ENCODE measurements at places on chromosomes 16 and 17.

DNA sequence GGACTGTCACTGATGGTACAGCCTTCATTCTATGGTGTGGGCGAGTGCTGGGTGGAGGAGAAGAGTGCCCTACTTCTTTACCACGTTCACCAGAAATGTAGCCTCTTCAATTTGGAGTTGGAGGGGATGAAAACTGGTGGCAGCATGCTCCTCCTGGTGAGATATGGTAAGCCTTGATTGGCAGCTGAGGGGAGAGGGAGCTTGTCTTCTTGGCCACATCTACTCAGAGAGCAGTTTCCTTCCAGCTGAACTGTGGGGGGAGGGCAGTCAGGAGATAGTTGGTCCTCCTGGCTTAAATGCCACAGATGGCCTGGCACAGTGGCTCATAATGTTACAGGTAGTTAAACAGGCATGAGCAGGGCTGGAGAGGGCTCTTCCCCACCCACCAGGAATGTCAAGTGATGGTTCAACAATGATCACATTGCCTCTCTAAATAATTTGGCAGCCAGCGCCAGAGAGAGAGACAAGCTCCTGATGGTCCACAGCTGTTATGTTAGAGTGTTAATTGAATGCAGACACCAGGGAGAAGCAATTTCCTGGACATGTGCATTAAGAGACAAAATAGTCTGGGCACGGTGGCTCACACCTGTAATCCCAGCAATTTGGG lies 9.0 kb upstream of the MAPK3 start:
- DNase-seq: no peak

DNA sequence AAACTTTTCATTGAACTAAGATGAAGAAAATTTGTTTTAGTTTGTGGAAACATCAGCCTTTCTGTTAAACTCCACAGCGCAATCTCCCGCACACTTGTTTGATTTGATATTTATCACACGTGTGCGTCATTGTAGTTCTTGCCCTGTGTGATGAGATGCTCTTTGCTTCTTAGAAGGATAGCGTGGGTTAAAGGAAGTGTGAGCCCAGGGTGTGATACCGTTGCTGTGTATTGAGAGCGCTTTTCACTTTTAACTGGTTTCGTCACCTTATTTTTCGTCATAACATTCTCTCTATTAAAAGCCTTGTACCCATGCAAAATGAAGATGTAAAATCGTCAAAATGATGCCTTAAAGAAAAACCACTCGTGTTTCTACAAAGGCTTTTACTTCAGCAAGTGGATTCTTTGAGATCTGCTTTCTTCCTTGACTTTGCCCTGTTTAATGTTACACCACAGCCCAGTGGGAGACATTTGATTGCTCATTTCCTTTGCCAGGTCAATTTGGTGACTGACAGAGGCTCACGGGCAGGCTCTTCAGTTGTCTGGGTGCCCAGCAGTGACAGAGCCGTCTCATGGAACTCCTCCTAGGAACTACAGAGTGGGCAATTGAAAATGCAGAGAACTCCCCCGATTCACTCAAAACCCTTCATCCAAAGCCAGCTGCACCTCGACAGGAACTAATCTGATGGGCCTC lies 61.1 kb downstream of the RPA1 start:
- no peak for DNase-seq

DNA sequence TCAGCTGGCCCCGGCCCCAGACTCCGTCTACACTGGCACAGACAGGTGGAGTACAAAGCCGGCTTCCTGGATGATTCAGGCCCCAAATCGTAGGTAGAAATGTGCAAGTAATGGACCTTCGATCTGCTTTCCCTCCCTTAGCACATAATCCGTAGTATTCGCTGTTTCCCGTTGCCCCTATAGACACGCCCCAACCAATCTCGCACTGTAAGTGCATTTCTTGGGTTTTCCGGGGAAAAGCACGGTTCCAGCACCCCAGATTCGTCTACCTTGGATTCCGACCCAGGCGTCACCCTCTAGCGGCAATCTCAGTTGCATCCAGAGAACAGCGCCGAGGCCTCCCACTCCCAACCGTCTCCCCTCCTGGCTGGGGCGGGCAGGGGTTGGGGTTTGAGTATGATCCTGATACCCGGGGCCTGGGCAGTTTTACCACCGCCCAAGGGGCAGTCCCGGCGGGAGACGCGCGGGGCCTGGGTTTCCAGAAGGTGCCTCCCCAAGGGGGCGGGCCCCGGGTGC lies 12.1 kb upstream of the FOXF1 start:
- no peak for DNase-seq

- DNase-seq: no peak
Measured at GRCh38 chr16:51151435-51151960, 428 bp upstream of the SALL1 start.

DNA sequence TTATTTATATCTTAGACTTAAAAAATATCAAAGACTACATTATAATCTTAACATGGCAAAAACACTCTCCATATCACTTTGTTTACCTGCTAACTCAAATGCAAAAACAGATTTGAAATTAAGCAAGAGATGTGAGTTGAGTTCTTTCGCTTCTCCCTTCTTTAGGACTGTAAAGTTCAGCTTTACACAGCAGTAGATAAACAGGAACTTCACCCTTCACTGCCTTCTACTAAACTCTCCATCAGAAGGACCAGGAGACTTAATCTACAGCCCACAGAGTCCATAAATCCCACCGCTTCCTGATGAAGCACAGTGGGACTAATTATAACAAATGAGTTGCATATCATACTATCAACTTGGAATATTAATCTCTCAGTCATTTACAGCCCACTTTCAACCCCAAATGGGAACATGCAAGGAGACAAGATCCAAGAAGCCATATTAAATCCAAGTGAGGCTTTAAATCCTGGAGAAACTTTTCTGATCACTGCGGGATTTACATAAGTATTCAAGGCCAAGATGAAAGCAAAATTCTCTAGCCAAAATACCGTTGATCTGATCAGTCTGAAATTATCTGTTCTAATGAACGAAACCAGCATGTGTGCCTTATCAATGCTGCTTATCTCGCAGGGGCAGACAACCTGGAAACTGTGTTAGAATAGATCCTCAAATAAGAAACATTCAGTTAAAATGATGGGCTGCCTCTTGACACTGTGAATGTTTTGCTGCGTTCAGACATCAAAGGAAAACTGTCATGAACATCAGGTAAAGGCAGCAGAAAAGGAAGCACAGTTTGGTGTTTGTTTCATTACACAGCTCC lies 1.6 kb downstream of the AMFR start:
- DNase-seq: no peak

- no peak for DNase-seq
Measured at GRCh38 chr16:49929626-49930025, 73.7 kb upstream of the ZNF423 start.

GRCh38 chr17:1329745-1330343 lies 50.4 kb downstream of the TRARG1 start:
- no peak for DNase-seq

GRCh38 chr17:64554028-64554637 lies 47.4 kb downstream of the CEP95 start:
- no peak for DNase-seq

DNA sequence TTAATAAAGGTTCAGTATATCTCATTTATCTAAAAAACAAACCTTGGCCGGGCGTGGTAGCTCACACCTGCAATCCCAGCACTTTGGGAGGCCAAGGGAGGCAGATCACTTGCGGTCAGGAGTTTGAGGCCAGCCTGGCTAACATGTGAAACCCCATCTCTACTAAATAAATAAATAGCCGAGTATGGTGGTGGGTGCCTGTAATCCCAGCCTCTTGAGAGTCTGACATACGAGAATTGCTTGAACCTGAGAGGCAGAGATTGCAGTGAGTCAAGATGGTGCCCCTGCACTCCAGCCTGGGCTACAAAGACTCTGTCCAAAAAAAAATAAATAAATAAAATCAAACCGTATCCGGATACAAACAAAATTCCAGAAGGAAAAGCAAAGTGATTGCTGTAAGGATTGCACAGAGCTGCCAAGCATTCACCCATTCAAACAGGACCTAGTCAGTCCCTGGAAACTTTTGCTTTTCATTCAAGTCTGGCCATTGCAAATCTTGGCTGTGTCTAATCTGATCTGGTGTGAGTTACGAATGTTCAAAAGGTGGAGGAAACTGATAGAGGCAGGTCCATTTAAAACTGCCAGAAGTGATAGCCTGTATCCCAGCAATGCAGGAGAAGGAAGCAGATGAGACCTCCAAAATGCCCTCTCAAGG lies 102.5 kb upstream of the CLEC3A start:
- DNase-seq: no peak

- DNase-seq: no peak
Measured at GRCh38 chr17:9018726-9019125, 2.6 kb upstream of the NTN1 start.

- DNase-seq: no peak
Measured at GRCh38 chr17:57629886-57630285, 115.2 kb downstream of the CCDC182 start.

- peak; percentile 7 for DNase-seq
Measured at GRCh38 chr17:47099451-47099986, 89.6 kb downstream of the CDC27 start.

GRCh38 chr17:72565758-72566157 lies 444.9 kb downstream of the SOX9 start:
- no peak for DNase-seq

GRCh38 chr16:8862309-8863130 lies 6.3 kb downstream of the CARHSP1 start:
- DNase-seq: no peak

- DNase-seq: no peak
Measured at GRCh38 chr17:27776882-27777624, 23.3 kb downstream of the NOS2 start.

DNA sequence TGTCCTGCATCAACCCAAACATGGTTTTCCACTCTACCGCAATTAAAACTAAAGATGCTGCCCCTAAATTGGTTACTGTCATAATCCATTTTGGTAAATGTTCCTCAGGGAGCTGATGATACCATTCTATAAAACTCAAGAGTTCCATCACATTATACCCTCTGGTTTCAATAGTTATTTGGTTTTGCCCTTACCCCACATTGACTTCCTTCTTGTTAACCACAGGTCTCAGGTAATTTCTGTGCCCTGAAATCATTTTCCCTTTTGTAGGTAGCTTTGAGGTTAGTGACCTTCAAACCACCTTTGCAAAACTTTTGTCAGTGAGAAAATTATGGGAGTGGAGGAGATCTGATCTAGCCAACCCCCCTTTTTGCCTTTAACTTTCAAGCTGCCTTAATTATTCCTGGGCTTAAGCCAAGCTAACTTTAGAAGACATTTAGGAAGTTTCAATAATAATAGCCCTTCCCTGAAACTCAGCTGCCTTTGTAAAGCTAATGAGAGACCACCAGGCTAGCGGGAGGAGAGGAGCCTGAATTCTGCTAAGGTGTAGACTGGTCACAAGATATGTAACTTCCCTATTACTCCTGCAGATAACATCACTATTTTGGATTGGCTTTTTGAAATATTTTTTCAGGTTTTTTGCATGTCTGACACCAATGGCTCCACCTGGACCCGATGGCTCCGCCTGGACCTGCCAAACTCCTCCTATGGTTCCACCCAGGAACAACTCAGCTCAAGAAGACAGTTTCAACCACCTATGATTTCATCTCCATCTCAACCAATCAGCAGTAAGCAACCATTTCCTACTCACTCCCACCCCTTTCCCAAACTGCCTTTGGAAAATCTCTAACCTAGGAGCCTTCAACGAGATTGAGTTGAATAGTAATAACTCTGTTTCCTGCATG lies 224.9 kb downstream of the HS3ST3B1 start:
- no peak for DNase-seq

- no peak for DNase-seq
Measured at GRCh38 chr16:50068550-50068949, 2.8 kb downstream of the HEATR3 start.

GRCh38 chr17:81154961-81155360 lies 10.3 kb upstream of the PVALEF start:
- DNase-seq: no peak

- no peak for DNase-seq
Measured at GRCh38 chr16:30053376-30054015, 12.1 kb upstream of the ALDOA start.

DNA sequence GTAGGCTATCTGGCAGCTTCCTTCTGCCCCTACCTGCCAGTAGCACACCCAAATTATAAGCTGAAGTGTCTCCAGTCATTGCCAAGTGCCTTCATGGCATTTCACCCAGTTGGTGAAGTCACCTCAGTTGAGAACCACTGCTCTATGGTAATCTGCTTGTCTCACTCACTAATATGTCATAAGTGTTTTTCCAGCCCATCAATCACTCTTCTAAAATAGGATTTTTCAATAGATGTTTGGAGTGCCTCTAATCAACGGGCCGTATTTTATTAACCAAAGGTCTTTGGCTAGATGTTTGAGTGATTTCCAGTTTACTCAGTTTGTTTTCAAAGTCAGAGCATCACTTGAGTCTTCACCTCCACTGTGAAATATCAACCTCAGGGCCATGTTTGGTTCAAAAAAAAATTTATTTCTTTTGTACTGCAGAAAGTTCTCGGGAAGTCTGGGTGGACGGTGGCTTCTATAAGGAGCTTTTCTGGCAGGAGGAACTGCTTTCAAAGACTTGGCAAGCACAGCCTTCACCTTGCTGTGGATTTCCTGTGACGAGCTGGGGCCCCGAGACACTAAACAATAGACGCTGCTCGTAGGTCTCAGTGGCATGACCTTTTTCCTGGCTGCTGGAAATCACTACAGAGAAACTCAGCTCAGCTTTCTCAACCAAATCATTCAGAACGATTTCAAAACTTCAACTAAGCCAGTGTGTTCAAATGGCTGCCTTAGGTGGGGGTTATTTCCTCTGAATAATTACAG lies 95.2 kb upstream of the FOXF1 start:
- no peak for DNase-seq

DNA sequence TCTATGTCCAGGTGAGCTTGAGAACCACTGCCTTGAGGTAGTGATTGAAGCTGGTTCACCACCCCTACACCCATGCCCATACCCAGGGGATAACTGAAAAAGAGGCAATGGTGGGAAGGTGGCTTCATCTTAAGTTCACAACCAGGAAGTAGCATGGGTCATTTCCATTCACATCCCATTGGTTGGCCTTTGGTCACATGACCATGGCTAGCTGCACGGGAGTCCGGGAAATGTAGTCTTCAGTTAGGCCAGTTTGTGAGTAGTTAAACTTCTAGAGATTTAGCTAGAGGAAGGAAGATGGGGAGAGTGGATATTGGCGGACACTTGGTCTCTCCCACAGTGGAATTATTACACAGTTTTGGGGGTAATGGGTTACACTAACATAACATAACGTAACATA lies 92.9 kb downstream of the RGS9 start:
- no peak for DNase-seq

GRCh38 chr16:82728901-82729300 lies 102.1 kb downstream of the CDH13 start:
- no peak for DNase-seq

- DNase-seq: no peak
Measured at GRCh38 chr16:47634727-47635126, 173.6 kb downstream of the PHKB start.

- DNase-seq: no peak
Measured at GRCh38 chr16:14353340-14353739, 276.7 kb downstream of the PARN start.
